Cardiac muscle cell (in vitro differentiated cells and primary cell): ENCODE measurements at places on chromosomes 6 and 20. TPM values are rescaled to one million over a fixed set of nuclear protein-coding genes. Genes with fewer than 3 reads are reported as not detected.
A peak's percentile ranks its signal among the peaks of the same experiment; 100 is the strongest.

The VAPB gene
- 9.7 and 10.5 TPM in 2 replicates for total RNA-seq

The C6orf132 gene
- total RNA-seq = 1.7 and 2.7 TPM in 2 replicates

The AVP gene
- not detected in 2 replicates for total RNA-seq

The PNPLA1 gene
- total RNA-seq = not detected in 2 replicates

The POPDC3 gene
- total RNA-seq = 49.4 and 53.4 TPM in 2 replicates

DNA sequence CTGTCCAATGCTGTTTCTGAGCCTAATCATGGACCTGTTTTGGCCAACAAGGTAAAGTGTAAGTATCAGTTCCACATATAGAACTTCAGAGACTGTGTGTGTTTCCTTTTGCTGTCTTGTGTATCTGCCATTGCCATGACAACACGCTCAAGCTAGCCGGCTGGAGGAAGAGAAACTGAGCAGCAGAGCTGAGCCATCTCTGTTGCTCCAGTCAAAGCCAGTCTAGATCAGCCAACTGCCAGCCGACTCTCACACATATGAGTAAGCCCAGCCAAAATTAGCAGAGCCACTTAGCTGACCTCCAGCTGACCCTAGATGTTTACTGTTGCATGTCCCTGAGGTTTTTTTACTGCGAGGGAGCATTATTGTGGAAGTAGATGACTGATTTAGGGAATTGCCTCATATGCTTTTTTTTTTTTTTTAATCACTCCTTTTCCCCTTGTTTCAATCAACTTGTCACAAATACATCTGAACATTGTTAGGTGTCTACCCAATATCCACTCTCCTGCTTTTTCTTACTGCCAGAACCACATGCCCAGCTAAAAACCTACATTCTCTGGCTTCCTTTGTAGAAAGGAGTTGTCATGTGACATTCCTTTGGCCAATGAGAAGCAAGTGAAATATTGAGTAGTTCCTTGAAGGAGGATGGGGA is 304.3 kb upstream of the SUPT3H start:
- H3K36me3 ChIP-seq = no peaks in the 10 kb centered on the region
- H3K4me1 ChIP-seq = no peaks in the 10 kb centered on the region
- no peak overlapping the region for H3K27ac ChIP-seq
- DNase-seq = peak; percentile 23

DNA sequence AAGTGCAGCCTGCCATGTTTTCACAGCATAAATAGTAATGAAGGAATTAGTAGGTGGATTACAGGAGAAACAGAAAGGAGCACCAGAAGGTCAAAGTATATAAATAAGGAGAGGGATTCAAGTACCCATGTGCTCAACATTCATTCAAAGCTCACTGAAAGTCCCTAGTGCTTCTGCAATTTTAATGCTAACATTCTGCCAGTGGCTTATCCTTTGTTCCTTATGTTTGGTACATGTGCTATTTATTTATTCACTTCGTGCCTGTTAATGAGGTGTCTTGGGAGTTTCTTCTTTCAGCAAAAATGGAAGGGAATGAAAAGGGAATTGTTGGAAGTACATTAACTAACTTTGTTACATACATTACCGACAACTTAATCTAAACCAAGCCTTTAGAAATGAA is 105.7 kb downstream of the CRYBG1 start:
- H3K4me1 ChIP-seq = no peaks in the 10 kb centered on the region
- H3K27ac ChIP-seq = no peak overlapping the region
- no peak for DNase-seq
- no peaks in the 10 kb centered on the region for H3K36me3 ChIP-seq

- no peaks in the 10 kb centered on the region for H3K36me3 ChIP-seq
- no peak overlapping the region for H3K27ac ChIP-seq
- H3K4me1 ChIP-seq = peaks cover 13% of the 10 kb centered on the region
- DNase-seq = peak; percentile 23
Measured at GRCh38 chr20:9515741-9516233, 1.4 kb downstream of the LAMP5 start.

DNA sequence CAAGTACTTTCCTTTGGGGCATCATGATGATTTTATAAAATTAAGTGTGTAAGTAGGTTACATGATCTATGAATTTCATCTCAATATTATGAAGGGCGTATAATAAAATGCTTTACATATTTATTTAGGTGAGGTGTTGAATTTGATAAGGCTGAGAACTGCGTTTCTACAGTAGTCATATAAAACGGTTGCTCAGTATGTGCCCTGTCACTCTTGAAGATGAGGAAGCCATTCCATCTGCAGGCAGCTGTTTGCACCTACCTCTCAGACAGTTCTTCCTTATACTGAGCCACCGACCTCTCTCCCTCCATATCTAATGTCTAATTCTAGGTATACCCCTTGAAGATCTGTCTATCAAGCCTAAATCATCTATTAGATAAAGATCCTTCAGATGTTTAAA is 16.1 kb downstream of the NCOA7 start:
- no peaks in the 10 kb centered on the region for H3K36me3 ChIP-seq
- no peak overlapping the region for H3K4me3 ChIP-seq
- H3K4me1 ChIP-seq = no peaks in the 10 kb centered on the region

DNA sequence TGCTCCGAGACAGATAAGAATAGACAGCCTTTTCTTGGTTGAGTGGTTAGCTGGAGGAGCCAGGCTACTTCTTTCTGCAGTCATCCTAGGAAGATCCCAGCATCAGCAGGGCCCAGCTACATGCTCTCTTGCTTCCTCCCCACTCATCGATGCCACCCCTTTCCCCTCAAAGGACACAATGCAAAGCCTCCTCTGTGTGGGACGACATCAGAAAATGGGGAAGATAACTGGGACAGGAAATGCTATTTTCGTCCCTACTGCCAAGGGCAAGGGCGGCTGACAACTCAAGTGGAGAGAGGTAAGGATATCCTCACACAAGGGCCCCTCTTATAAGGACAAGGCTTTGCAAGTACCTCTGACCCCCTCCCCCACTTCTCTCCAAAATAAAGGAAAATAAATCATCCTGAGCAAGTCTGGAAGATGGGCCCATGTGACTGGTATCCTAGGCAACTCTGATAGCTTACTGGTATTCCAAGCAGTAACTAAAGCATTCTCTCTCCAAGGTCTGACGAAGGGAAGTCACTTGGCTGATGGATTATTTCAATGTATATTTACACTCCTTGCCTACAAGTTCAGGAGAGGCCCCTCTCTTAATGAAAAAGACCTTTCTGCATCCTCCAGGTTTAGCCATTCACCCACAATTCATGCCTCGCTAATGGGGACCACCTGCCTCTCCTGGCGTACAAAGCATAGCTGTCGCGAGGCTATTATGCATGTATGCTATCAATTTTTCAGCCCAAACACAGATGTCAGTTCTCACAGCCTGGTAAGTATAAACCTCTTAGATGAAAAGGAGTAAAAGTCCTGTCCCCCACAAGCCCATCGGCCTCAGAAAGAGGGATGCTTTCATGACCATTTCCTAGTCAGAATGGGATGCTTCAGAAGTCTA is 11.3 kb downstream of the ELMO2 start:
- H3K4me3 ChIP-seq = no peak overlapping the region
- H3K27ac ChIP-seq = no peak overlapping the region
- peaks cover 20% of the 10 kb centered on the region for H3K36me3 ChIP-seq

DNA sequence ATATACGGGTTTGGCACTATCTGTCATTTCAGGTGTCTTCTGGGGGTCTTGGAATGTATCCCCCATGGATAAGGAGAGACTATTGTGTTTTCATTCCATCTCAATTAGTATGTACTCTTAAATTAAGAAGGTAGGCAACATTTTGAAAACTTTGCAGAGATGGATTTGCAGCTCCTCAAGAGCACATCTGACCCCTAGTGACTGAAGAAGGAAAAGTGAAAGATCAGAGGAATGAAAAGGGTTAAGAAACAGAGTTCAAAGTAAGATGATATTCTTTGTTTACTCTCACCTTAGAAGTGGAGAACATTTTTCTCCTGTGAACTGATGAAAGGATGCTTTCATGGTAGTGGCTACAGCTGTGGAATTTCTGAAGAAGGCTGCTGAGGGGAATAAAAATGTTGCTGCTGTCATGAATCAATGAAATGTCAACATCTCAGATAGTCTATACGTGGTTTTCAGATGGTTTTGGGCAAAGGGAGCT is 41.5 kb downstream of the SH3BGRL2 start:
- no peak overlapping the region for H3K4me3 ChIP-seq
- H3K4me1 ChIP-seq = peaks cover 26% of the 10 kb centered on the region
- H3K36me3 ChIP-seq = no peaks in the 10 kb centered on the region
- H3K27me3 ChIP-seq = no peaks in the 10 kb centered on the region
- peak; percentile 41 for DNase-seq
- peak overlapping the region; percentile 55 for H3K27ac ChIP-seq

GRCh38 chr6:42269553-42269952 is 51.9 kb upstream of the MRPS10 start:
- H3K4me3 ChIP-seq = no peak overlapping the region
- H3K4me1 ChIP-seq = no peaks in the 10 kb centered on the region
- no peak for DNase-seq

- peak; percentile 34 for DNase-seq
- H3K36me3 ChIP-seq = no peaks in the 10 kb centered on the region
- no peaks in the 10 kb centered on the region for H3K4me1 ChIP-seq
- H3K27ac ChIP-seq = no peak overlapping the region
Measured at GRCh38 chr6:169008641-169009257, 244.9 kb downstream of the THBS2 start.

- no peaks in the 10 kb centered on the region for H3K27me3 ChIP-seq
- peaks cover 20% of the 10 kb centered on the region for H3K4me1 ChIP-seq
- H3K4me3 ChIP-seq = no peak overlapping the region
- no peak for DNase-seq
- no peaks in the 10 kb centered on the region for H3K36me3 ChIP-seq
Measured at GRCh38 chr6:73579851-73580246, 59.0 kb upstream of the EEF1A1 start.

DNA sequence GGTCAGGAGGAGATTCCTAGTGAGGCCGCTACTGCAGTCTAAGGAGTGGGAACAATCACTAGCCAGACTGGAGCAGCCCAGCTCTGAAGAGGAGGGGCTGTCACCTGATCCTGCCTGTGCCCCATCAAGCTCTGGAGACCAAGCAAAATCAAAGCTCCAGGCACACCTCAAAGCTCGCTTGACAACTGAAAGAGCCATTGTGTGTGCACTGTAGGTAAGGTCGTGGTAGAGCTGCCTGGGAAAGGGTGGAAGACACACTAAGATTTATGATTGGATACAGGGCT is 58.2 kb downstream of the CSE1L start:
- no peak overlapping the region for H3K4me3 ChIP-seq
- peaks cover 6% of the 10 kb centered on the region for H3K36me3 ChIP-seq
- H3K27me3 ChIP-seq = no peaks in the 10 kb centered on the region
- H3K27ac ChIP-seq = peak overlapping the region; percentile 77

GRCh38 chr20:44660581-44660980 is 9.1 kb upstream of the ADA start:
- no peak for DNase-seq
- H3K27ac ChIP-seq = no peak overlapping the region
- no peaks in the 10 kb centered on the region for H3K36me3 ChIP-seq
- H3K27me3 ChIP-seq = no peaks in the 10 kb centered on the region
- H3K4me1 ChIP-seq = no peaks in the 10 kb centered on the region

GRCh38 chr6:56786256-56786655 is 143.6 kb upstream of the DST start:
- no peaks in the 10 kb centered on the region for H3K36me3 ChIP-seq
- DNase-seq = no peak
- no peaks in the 10 kb centered on the region for H3K27me3 ChIP-seq
- H3K4me3 ChIP-seq = no peak overlapping the region
- no peaks in the 10 kb centered on the region for H3K4me1 ChIP-seq

DNA sequence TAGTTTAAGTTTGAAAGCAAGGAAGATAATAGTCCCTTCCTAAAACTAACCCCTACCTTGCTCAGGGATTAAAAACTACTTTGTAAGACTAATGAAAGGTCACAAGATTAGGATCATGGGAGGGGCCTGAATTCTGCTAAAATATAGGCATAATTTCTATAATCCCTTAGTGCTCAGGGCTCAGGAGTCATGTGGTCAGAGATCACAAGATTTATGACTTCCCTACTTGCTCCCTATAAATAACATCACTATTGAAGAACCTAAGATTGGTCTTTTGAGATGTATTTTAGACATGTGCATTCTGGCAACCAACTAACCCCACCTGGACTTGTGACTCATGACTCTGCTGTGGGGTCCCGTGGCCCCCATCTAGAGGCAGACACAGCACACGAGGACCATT is 81.1 kb downstream of the STMND1 start:
- no peaks in the 10 kb centered on the region for H3K4me1 ChIP-seq
- DNase-seq = no peak
- no peak overlapping the region for H3K27ac ChIP-seq
- no peak overlapping the region for H3K4me3 ChIP-seq

- no peak overlapping the region for H3K4me3 ChIP-seq
- H3K27ac ChIP-seq = peak overlapping the region; percentile 76
- peaks cover 11% of the 10 kb centered on the region for H3K4me1 ChIP-seq
- peaks cover 64% of the 10 kb centered on the region for H3K36me3 ChIP-seq
Measured at GRCh38 chr6:158766621-158767455, 52.3 kb downstream of the EZR start.

DNA sequence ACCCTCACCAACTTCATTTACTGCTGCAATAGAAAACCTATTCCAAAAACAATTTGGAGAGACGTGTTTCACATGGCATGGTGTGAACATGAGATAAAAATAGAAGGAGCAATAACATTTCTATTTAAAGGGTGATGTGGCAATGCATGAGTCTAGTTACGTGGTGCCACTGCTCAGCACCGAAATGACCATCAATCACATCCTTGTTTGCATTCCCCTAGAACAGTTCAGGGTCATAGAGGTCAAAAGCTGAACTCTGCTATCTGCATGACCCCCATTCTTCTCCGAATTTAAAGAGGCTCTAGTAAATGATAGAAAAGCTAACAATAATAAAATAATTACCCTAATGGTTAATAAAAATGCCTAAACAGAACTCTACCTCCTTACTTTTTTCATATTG is 29.5 kb downstream of the ROS1 start:
- peaks cover 23% of the 10 kb centered on the region for H3K4me1 ChIP-seq
- peak overlapping the region; percentile 52 for H3K27ac ChIP-seq
- H3K4me3 ChIP-seq = no peak overlapping the region
- peak; percentile 2 for DNase-seq
- no peaks in the 10 kb centered on the region for H3K27me3 ChIP-seq

GRCh38 chr20:37686762-37687477 is 6.9 kb upstream of the CTNNBL1 start:
- no peaks in the 10 kb centered on the region for H3K4me1 ChIP-seq
- no peak overlapping the region for H3K4me3 ChIP-seq
- no peaks in the 10 kb centered on the region for H3K36me3 ChIP-seq
- H3K27me3 ChIP-seq = peaks cover 35% of the 10 kb centered on the region
- DNase-seq = no peak

- no peak overlapping the region for H3K27ac ChIP-seq
- H3K4me3 ChIP-seq = no peak overlapping the region
- peak; percentile 60 for DNase-seq
- H3K36me3 ChIP-seq = no peaks in the 10 kb centered on the region
- H3K27me3 ChIP-seq = no peaks in the 10 kb centered on the region
Measured at GRCh38 chr6:79574630-79575225, 37.5 kb upstream of the LCA5 start.
